Head of caudate nucleus (tissue), 42 donors: ENCODE measurements at places on chromosomes 2 and 18.

DNA sequence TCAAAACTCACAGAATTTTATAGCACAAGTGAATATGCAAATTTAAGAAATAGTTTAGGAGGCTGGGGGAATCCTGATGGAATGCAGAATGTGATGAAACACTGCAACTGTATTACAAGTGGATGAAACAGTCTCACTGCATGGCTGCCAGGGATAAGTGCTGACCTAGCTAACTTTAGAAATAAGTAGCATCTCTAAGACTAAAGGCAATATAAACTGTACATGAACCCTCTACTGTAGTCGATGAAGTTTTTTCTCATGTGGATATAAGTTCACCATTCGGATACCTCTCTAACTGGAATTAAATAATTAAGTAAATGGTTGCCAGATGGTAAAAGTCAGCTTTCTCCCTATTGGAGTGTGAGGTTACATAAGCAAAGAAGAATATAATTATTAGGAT is 777.8 kb upstream of the RAB6C start:
- no peak for DNase-seq

DNA sequence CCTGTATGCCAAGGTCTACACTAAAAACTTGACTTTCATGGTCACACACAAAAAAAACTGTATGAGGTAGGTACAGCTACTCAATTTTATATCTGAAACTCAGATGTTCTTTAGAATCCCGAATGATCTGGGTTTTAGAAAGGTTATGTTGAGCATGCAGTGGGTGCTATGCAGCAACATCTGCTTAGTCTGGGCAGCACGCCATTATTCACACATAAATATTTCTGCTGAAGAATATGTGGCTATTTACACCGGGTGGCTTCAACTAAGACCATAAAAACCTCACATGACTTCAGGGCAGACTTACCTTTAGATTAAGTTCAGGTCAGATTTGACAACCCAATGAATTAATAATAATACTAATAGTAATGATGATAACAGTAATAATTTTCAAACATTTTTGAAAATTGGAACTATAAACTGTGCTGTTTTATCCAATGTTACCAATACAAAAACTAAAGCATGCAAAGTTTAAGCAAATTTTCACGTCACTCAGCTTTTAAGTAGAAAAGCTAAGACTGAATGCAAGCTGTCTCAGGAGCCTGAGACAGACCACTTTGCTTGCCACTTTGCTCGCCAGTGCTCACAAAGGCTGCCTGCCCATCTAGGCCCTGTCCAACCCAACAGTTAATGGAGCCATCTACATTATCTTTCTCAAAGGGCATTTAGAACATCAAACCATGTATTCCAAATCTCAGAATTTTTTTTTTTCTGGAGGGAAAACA is 292.0 kb downstream of the CNTNAP5 start:
- no peak for DNase-seq

DNA sequence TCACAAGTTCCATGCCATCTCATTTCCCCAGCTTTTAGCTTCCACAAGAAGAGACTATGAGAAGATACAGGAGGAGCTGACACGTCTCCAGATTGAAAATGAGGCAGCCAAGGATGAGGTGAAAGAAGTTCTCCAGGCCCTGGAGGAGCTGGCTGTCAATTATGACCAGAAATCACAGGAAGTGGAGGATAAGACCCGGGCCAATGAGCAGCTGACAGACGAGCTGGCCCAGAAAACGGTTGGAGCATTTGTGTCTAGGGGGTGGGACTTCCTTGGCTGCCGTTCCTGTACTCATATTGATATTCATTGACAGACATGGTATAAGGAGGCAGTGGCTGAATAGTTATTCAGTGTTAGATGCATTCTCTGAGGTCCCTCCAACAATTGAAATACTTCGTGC is 57.2 kb upstream of the LYPD6B start:
- no peak for DNase-seq

DNA sequence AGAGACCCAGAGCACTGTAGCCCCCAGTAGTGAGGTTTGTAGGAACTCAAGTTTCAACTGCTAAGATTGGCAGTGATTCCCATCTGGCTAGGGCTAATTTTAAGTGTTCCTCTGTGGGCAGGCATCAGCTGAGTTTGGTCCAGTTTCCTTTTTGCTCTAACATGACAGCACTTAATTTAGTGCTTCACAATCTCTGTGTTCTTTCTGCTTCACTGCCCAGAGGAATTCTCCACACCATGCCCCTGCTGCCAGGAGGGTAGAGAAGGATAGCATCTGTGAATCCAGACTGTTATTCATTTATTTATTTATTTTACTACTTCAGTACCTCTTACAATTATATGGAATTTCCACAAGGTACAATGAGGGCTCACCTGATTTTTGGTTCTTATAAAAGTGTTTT is 549.9 kb upstream of the FSIP2 start:
- no peak for DNase-seq

DNA sequence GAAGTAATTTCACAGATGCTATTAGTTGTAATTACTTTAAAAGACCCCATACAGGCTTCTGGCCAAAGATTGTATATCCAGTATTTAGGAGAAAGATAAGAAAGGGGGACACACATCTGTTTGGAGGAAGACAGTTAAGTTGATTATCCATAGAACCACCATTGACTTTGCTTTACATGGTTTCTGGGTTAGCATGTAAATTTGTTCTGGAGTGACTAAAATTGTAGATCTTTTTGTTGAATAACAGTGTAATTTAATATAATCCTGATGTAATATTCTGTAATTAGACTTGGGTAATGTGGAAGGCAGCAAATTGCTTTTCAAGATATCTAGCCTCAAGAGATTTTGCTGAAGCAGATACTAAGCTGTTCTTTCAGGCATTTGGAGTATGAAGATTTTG is 17.2 kb downstream of the COMMD1 start:
- no peak for DNase-seq

DNA sequence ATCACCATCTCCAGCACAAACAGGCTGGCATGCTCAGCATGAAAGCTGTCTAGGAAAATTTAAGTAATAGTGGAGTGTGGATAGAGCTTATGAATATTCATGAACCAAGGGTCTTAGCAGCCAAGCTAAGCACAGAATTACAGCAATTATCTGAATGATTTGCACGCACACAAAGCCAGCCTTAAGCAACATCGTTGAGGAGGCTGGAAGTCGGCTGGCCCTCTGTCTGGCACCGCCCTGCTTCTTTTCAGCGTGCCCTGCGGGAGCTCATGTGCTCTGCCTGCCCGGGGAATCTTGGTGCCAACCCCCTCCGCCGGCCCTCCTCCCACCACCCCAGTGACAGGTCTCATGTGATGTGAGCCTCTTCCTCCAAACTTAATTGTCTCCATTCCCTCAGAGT is 540.1 kb downstream of the CMPK2 start:
- no peak for DNase-seq

DNA sequence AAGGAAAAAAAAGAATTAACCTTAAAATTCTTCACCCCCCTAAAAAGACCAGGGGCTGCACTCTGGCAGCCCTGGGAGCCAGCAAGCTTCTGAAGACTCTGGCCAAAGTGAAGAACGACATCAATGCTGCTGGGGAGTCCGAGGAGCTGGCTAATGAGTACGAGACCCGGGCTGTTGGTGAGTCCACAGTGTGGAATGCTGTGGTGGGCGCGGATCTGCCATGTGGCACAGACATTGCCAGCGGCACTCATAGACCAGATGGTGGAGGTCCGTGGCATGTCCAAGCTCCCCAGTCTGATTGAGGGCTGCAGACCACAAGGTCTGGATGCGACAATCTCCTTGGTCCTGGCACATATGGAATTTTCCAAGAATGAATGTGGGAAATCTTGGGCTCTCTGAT is 47.4 kb downstream of the TRPM8 start:
- no peak for DNase-seq
